ENCODE measurements at places on chromosomes 1 and 21.

DNA sequence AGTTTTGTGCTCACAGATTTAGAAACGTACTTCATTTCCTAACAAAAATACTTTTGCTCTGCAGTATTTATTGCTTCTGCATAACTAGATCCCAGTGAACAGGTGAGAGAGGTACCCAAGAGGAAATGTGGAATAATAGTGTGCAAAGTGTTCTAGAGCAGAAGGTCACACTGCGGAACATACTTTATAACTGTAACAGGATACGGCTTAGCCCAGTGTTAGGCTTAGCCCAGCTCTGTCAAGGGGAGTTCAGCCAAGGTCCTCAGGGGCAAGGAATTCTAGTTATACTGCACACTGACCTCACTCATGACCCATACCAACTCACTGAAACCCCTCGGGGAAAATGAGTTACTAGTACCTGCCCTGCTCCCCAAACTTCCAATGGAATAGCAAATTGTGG lies 55.3 kb downstream of the PTPN14 start:
- DNase-seq: no peak

- DNase-seq: no peak
Measured at GRCh38 chr1:154474802-154475201, 27.2 kb upstream of the TDRD10 start.

DNA sequence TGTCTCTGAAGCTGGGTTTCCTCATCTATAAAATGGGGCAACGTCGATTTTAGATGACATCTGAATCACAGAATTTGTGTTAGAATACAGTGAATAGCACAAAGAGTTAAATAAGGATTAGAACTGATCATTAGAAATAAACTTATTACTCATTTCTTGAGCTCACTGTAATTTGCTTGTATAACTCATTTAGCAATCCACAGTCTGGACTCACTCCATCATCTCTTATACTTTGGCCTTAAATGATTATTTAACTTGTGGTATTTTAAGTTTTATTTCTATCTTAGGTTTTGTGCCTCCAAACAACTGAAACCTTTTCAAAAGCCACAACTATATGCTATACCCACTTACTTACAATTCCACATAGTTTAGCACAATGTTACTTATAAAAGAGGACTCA lies 128.0 kb downstream of the CDC42BPA start:
- no peak for DNase-seq

DNA sequence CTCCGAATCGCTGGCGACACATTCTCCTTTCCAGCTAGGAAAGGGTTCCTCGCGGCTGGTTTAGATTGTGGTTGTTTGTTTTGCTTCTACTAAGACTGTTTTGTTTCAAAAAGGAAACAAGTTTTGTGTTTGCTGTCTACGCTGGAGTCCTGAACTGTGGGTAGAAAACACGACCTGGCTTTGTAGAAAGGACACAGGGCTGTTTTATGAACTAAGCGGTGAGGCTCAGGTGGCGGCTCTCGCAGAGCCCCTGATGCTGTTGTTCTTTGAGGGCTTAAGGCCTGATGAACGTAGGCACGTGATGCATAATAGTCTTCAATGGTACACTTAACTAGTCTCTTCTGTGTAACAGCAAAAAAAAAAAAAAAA lies 27.0 kb upstream of the FHAD1 start:
- DNase-seq: no peak

DNA sequence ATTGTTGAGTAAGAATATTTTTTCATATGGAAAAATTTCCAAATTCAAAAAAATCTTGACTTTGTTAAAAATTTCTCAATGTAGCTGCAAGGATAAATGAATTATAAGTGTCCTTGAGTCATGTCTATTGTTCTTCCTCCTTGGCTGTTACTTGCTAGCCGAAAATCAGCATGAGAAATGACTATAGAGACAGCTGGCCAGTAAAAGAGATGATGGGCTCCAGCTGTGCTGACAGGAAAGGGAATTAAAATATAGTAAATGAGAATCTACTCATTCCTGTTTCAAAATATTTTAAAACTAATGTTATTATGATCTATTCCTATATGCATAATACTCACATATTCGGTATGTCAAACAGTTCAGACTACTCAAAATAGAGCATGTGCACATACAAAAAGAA lies 1292.6 kb downstream of the BRINP3 start:
- no peak for DNase-seq

GRCh38 chr1:2179283-2180013 lies 15.1 kb downstream of the FAAP20 start:
- DNase-seq: no peak

GRCh38 chr1:111483166-111483565 lies 9.4 kb downstream of the C1orf162 start:
- DNase-seq: no peak

DNA sequence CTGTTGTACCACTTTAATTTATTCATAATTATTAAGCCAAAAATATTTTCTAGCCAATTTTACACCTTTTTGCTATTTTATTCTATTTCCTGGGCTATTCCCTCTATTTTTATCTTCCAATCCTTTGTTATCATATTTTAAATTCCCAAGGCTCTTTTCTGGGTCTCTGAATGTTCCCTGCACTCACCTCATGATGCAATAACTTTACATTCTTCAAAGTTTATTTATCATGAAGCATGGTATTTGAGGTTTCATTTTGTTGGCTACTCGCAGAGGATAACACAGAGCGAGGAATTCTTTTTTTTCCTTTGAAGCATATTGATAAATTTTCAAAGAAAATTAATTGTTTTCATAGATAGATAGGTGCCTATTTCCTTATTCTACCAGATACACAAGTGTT lies 489.8 kb upstream of the TMPRSS15 start:
- no peak for DNase-seq

DNA sequence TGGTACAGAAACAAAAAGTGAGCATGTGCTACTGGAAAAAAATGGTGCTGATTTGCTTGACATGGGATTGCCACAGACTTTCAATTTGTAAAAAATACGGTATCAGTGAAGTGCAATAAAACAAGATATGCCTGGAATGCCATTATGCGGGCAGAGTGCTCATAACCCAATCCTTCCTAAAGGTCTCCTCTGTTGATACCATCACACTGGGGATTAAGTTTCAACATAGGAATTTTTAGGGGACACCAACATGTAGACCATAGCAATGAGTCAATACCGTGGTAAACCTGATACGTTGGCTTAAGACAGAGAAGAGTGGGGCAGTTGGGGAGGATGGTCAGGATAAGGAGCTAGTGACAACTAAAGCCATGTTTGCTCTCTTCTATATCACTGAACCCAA lies 20.5 kb downstream of the MX1 start:
- DNase-seq: no peak

DNA sequence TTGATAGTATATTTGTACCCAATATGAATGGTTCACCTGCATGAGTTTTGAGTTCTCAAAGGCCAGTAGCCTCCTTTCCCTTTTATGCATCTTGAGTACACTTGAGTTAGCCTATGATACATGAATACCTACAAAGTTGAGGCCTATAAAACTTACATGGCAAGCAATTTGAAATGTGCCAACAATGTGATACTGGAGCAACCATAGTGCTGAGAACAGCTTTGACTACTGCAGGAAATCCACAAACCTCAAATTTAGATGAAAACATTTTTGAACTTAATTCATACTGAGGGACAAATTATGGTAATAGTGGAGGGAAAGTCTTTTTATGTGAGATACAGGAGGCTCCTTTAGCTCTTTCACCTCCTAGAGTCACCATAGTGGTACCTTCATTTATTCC lies 37.4 kb downstream of the LEPR start:
- no peak for DNase-seq

DNA sequence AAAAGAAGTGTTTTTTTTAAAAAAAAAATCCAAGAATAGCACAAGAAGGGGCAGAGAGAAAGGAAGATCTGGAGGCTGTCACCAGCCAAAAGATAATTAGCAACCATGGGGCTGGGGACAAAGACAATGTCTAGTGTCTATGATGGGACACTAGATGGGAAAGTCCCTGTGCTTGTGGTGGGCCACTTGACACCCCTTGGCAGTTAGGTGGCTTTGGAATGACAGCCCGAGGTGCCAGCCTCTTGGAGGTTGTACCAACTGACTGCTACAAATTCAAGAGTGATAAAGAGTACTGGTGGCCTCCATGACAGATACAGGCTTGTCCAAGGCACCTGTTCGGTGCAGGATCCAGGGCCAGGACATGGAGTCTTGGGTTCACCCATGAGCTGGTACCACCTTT lies 21.6 kb downstream of the ATP2B4 start:
- no peak for DNase-seq

DNA sequence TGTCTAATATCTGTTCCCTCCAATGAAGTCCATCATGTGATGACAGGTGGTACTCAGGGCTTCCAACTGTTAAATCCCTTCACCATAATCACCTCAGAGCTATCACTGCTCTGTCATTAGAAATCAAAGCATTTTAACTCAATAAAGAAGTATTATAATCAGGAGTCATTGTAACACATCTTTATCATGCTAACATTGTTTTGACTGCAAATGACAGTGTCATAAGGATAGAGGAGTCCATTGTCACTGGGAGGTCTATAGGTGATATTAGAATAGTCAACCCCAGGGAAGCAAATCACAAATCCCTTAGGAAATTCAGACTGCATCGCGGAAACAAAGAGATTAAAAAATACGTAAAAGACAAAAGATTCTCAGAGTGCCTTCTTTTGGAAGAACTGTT lies 30.8 kb downstream of the LRRC53 start:
- no peak for DNase-seq

GRCh38 chr1:228958741-228959140 lies 223.5 kb downstream of the RHOU start:
- DNase-seq: no peak
